D341Med (cell line): ENCODE measurements at places on chromosomes 11 and 22.

- DNase-seq = peak; percentile 83
Measured at GRCh38 chr11:46315033-46315738, 32.1 kb upstream of the DGKZ start.

GRCh38 chr22:45292731-45293442 is 8.1 kb downstream of the UPK3A start:
- no peak for DNase-seq

- DNase-seq = peak; percentile 78
Measured at GRCh38 chr22:23315341-23315917, 135.1 kb downstream of the BCR start.

- DNase-seq = no peak
Measured at GRCh38 chr11:96474263-96474662, 84.5 kb downstream of the JRKL start.

DNA sequence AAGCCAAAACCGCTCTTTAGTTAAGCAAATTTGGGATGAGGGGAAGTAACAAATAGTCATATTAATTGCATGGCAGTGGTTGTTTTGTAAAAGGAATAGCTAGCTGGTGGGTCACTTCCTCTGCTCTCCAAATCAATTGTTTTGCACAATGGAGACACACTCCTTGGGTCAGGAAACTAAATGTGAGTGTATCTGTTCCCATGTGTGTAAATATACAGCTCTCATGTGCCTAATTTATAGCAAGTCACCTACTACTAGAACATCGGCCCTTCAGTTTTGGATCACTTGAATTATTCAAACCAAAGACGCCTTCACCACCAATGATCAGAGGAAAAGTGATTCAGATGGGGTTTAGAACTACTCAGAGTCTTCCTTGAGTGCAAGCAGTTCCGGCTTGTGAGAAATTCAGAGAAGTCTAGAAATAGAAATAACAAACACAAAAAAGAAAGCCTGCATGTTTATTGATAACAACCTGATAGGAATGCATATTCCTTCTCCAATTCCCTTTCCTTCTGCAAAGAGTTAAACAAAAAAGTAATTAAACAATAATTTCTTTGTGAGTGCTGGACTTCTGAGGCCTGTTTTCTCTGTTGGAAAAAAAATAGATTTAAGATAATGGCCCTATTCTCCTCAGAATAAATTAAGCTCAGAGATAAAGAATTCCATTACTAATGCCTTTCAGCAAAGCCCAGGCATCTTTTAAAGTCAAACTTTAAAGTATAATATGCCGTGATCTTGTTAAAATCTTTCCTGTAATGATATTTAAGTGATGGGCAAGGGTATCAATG is 100.4 kb downstream of the KIRREL3 start:
- DNase-seq = no peak

- DNase-seq = no peak
Measured at GRCh38 chr11:64021757-64022093, 14.0 kb upstream of the FLRT1 start.

DNA sequence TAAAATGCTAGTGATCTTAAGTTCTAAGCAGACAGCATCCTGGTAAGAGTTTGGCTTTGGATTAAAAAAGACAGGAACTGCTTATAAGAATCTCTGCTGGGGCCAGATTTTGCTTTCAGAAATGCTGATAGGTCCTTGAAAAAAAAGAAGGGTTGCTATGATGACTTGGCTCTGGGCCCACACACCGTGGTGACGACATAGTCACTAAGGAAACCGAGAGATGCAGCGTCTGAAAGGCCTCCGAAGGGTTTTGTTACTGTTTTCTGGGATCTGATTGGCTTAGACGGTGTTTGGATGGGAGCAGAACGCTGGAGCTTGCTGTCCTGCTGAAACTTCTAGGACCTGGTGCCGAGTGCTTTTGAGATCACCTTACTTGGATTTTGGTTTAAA is 8.4 kb downstream of the FAM118A start:
- no peak for DNase-seq

DNA sequence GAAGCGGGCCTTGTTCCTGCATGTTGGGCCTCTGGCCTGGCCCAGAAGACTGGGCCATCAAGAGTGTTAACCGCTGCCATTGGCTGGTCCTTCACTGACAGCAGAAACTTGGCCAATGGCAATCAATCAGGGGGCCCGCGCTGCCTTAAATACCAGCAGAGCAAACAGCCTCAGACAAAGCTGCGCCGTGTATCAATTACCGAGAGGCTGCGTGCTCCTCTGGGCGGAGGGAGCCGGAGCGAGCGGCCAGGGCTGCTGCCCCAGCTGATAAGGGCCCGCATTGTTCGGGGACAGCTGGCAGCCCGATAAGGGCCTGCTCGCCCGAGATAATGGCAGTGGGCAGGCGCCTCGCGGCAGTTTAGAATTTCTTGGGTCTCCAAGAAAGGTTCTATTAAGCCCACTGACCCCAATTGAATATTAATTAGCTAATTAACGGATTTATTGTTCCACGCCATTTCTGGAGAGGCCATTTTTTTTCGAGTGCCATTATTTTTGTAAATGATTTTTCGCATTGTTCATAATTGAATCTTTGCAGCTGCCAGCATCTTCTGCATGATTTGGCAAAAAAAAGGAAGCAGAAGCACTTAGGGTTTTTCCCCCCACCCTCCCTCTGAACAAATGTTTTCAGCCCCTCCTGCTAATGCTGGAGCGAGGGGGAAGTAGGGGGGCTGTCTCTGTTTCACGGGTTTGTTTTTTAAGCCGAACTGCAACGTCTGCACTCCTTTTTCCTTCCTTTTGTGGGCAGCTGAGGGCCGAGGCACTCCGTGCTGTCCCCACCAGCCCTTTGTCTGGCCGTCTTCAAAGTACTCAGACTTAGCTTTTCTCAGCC is 37.6 kb upstream of the RIC3 start:
- no peak for DNase-seq

- no peak for DNase-seq
Measured at GRCh38 chr11:35971841-35972422, 28.1 kb downstream of the LDLRAD3 start.

- no peak for DNase-seq
Measured at GRCh38 chr11:29183301-29183700, 833.5 kb downstream of the KCNA4 start.

DNA sequence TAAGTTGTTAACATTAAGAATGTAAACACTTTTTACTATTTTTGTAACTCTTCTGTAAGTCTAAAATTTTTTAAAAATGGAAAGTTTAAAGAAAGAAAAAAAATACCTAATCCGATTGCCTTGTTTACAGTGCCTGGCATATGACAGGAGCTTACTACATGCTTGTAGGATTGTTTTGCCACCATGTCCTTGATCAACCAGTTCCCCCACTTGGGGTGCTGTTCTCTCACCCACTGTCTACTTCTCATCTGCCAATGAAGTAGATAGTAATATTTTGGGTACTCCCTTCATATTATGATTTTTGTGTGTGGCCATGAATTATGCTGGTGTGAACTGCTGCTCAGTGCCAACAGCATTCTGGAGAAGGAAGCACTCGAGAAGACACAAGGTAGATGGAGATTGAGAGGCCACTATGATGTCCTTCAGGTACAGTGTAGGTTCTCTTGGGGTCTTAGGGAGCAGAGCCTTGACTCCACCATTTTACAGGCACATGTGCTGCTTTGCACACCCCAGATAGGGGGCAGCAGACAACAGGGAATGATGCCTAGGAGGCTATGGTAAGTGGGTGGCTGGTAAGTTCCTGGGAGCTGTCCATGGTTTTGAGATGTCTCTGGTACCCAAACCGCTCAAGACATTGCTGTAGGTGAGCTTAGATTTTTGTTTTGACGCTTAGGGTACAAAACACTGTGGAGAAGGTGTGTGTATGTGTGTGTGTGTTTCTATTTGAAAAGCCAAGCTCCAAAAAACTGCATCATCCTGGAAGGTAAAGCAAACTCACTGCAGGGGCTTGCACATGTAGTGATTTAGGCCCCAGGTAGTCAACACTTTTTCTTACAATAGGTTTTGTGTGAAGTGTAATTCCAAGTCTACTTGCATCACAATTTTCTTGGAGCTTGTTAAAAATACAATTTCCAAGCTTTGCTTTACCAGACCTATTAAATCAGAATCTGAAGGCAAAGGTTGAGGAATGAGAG is 494.5 kb upstream of the LARGE1 start:
- peak; percentile 68 for DNase-seq

- no peak for DNase-seq
Measured at GRCh38 chr11:87125257-87125656, 87.5 kb downstream of the TMEM135 start.

DNA sequence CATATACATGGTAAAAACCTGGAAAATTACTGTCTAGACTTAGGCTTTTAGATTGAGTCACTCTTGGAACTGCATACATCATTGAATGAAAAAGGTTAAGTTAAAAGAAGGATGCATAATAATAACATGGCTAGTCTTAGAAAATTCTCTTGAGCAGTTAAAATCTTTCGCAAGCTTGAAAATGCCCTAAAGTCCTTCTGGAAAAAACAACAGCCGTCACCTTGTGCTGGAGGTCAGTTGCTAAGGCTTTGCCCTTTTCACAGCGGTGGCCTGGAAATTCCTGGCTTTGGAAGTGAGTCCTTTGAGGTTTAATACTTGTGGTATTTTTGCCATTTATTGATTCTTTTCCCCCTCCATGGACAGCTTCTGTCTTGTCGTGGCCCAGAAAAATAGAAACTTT is 17.4 kb upstream of the FBLN1 start:
- no peak for DNase-seq
